ENCODE measurements at places on chromosomes 5 and 9.

DNA sequence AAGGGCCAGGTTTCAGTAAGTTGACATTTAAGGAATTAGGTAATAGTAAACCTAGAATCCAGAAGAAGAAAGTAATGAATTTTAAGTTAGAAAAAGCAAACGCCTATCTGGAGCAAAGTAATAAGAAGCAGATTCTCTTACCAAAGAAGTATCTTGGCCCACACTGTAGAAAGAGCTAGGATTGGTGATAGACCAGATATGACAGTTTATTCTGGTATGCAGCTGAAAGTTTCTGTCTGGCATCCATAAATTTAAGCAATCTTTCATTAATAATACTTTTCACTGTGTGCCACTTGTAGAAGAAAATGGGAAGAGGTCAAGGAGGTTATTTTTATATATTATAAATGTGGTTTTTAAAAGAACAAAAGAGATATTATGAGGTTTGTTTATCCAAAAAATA is 3.0 kb downstream of the RECK start:
- DNase-seq = no peak

DNA sequence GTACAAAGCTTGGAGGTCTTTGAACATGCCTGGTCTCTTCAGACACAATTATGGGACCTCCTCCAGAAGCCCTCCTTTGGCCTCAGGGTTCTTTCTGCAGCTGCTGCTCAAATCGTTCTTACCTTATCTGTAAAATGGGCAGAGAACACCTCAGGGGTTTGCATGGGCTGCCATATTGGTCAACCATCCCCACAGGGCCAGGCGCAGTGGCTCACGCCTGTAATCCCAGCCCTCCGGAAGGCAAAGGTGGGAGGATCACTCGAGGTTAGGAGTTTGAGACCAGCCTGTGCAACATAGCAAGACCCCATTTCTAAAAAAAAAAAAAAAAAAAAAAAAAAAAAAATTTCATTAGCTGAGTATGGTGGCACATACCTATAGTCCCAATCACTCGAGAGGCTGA is 29.1 kb upstream of the TCF7 start:
- DNase-seq = no peak

DNA sequence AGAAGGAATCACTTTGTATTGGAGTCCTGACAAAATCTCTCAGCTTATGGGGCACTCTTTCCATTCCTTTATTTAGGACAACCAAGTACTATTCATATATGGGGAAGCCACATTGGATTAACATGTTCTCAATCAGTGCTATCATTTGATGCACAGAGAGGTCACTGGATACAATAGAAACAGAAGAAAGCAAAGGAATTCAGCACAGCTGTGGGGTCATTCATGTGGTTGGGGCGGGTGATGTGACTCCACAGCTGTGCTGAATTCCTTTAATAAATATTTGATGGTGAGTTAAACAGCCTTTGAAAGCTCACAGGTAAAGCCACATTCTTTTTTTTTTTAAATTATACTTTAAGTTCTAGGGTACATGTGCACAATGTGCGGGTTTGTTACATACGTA is 854 bp upstream of the TEX48 start:
- DNase-seq = no peak

DNA sequence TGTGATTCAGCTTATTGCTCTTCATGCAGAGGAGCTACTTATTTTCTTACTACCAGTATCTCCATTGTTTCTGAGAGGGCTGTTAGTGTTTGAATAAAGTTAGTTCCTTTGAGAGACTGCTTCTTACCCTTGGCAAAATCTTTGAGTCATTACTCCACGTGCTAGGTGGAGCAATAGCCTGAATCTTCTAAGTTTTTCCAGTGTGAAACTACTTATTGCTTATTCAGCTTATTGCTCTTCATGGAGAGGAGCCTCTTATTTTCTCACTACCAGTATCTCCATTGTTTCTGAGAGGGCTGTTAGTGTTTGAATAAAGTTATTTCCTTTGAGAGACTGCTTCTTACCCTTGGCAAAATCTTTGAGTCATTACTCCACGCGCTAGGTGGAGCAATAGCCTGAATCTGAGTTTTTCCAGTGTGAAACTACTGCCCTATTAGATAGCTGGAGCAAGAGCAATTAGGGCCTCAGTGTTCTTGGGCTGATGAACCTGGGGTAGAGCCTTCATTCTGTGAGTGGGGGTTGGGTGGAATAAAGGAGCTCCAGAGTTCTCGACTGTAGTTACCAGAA is 41.9 kb downstream of the GPBP1 start:
- DNase-seq = no peak

DNA sequence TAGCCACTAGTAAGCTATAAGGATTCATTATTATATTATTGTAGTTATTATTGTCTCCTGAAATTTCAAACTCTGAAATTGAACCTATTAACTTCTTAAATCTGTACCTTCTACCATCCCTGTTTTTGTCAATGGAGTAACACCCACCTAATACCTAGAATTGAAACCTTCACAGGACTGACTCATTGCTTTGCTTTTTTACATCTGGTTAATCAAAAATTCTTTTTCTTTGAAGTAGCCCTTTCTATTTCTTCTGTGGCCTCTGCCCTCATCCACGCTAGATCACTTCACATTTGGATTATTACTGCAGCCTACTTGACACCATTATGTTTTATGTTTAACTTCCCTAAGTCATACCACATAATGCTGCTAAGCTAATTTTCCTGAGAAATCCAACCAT is 35.6 kb downstream of the RBM27 start:
- DNase-seq = no peak

- DNase-seq = no peak
Measured at GRCh38 chr5:1536871-1537602, 13.3 kb upstream of the LPCAT1 start.

DNA sequence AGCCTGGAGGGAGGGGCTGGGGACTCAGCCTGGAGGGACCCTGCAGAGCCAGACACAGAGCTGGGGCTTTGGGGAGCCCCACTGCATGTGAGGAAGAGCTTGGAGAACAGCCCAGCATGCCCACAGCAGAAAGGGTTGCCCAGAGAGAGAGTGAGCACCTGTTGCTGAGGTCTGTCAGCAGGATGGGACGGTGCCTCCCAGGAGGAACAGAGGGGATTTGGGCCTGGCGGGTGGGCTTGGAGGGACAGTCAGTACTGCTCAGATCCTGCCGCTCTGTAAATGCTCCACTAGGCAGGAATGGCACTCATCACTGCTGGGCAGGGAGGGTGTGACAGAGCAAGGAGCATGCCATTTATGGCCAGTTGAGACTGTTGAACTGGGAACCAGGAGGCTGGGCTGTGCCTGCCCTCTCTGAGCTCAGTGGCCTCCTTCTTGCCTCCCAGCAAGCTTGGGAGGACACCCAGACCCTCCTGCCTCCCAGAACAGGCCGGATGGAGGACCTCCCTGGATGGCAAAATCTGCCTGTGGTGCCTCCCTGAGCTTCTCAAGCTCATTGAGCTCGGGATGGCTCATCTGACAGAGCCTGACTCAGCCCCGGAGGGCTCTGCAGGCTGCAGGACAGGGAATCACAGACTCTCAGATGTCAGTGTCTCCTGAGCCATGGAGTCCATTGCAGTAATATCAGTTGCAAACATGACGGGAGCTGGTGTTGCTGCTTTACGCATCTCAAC is 786 bp upstream of the HRCT1 start:
- no peak for DNase-seq

DNA sequence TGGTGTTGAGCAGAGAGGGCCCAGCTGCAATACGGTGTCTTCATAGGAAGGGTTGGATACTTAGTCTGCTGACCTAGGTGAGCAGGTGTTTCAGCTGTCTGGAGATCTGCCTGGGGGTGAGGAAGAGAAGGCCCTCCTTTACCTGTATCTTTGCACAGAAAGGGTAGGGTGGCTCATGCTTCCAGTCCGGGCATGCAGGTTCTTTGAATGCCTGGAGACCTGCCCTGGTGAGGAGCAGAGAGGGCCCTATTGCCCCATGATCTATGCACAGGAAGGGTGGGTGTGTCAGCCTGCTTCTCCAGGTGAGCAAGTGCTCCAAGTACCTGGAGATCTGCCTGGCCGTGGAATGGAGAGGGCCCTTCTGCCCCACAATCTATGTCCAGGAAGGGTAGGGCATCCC is 63.0 kb downstream of the FER start:
- no peak for DNase-seq

GRCh38 chr9:91084896-91085516 is 276.7 kb downstream of the AUH start:
- no peak for DNase-seq

GRCh38 chr9:116387934-116388698 is 234.5 kb downstream of the PAPPA start:
- no peak for DNase-seq

DNA sequence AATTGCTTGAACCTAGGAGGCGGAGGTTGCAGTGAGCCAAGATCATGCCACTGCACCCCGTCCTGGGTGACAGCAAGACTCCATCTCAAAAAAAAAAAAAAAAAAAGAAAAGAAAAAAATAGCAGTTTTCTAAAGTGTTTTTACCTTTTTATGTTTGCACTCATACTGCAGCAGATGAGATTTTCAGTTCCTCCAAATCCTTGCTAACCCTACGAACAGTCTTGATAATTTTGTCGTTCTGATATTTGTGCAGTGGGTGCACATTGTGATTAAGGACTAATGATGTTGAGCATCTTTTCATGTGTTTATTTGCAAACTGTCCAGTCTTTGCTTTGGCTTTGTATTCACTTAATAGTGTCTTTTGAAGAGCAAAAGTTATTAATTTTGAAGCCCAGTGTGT is 42.9 kb downstream of the ZCCHC7 start:
- no peak for DNase-seq

GRCh38 chr5:59358005-59358861 is 535.3 kb downstream of the PDE4D start:
- DNase-seq = no peak

DNA sequence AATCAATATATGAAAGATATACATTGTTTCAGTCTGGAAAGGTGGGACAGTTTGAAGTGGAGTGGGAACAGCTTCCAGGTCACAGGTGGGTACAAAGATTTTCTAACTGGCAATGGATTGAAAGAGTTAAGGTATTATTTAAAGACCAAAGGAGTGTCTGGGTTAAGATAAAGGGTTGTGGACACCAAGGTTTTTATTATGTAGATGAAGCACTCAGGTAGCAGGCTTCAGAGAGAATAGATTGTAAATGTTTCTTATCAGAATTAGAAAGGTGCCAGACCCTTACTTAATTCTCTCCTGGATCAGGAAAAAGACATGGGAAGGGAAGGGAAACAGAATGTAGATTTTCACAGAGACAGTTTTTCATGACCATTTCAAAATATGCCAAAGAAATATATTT is 1174.8 kb downstream of the MAT2B start:
- DNase-seq = no peak

DNA sequence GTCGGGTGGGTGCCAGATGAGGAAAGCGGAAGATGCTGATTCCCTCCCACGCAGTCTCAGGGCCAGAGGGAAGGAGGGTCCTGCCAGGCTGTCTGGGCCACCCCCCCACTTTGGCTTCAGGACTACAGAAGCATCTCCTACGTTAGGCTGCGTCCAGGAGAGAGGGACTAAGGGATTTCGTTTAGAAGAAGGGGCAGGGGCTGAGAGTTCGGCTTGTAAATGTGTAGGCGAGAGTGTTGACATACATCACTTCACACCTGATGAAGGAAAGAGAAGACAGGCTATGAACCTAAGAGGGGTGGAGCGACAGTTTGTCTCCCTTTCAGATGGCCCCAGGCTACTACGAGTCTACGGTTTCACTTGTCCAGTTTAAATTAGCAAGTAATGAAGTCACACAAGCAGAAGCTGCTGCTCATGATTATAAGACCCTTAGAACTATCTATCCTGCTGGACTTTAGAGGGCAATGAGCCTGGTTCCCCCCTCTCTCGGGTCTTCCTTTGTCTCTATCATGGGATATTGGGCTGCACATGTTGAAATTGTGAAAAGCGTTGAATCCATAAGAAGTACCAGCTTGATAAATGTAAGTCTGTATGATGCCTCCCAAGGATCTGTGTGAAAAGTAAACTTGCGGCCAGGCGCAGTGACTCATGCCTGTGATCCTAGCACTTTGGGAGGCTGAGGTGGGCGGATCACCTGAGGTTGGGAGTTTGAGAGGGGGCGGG is 193.0 kb downstream of the AOPEP start:
- peak; percentile 73 for DNase-seq

GRCh38 chr9:136587944-136588662 is 42.3 kb upstream of the NOTCH1 start:
- peak; percentile 37 for DNase-seq

- DNase-seq = peak; percentile 27
Measured at GRCh38 chr5:88269222-88269771, 652 bp upstream of the TMEM161B start.

DNA sequence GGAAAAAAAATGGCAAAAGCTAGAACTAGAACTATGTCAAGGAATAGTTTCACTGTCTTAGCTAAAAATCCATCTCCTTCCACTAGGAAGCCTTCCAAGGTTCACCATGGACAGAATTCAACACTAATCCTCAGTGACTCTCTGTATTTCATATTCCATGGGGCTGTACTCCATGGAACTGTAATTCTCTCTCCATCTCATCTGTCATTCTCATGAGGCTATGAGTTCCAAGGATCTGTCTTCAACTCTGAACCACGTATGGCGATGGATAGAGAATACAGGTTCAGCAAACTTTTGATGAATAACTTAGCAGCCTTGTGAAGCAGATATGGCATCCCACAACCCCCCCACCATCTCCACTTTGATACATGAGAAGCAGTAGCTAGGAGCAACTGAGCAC is 184.0 kb downstream of the SPOCK1 start:
- DNase-seq = no peak

GRCh38 chr9:122988141-122988540 is 45.3 kb upstream of the GPR21 start:
- no peak for DNase-seq

DNA sequence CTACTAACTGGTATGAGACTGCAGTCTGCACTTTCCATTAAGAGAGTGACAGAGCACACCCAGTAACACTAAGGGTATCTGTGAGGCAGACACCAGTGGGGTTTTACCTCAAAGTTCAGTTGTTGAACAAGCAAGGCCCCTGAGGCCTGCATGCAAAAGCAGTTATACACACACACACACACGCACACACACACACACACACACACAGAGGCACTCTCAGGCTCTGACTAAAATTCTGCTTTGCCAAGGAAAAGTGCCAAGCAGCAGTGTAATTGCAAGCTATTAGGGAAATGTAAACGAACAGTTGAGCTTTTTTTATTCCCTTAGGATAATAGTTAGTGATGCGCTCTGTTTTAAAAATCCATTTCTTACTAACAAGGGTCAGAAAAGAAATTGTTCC is 377.1 kb downstream of the SPOCK1 start:
- DNase-seq = no peak

- DNase-seq = no peak
Measured at GRCh38 chr5:1892685-1893445, 10.1 kb upstream of the IRX4 start.

GRCh38 chr5:32254881-32255539 is 57.7 kb downstream of the MTMR12 start:
- no peak for DNase-seq

GRCh38 chr9:122988920-122989621 is 44.4 kb upstream of the GPR21 start:
- DNase-seq = no peak

GRCh38 chr9:109244179-109245132 is 76.4 kb downstream of the EPB41L4B start:
- peak; percentile 84 for DNase-seq

GRCh38 chr5:73640861-73641320 is 14.9 kb downstream of the ARHGEF28 start:
- peak; percentile 89 for DNase-seq
